ENCODE measurements at places on chromosomes 5 and 9.

GRCh38 chr9:1303932-1304331 lies 253.8 kb downstream of the DMRT2 start:
- DNase-seq: no peak

DNA sequence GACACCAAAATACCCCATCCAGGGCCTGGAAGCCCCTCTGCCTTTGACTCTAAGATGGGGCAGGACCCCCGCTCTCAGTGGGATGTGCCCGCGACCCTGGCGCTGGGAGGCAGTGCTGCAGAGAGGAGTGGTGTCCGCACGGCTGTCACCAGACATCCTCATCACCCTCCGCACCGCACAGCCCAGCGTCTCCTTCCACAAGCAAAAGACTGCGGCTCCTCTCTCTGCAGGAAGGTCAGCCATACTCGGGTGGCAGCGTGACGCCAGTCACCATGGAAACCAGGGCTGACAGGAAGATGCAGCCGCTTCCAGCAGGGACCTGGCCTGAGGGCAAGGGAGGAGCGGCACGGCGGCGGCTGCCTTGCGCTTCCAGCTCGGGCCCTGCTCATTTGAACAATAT lies 17.1 kb upstream of the SLC6A3 start:
- no peak for DNase-seq

DNA sequence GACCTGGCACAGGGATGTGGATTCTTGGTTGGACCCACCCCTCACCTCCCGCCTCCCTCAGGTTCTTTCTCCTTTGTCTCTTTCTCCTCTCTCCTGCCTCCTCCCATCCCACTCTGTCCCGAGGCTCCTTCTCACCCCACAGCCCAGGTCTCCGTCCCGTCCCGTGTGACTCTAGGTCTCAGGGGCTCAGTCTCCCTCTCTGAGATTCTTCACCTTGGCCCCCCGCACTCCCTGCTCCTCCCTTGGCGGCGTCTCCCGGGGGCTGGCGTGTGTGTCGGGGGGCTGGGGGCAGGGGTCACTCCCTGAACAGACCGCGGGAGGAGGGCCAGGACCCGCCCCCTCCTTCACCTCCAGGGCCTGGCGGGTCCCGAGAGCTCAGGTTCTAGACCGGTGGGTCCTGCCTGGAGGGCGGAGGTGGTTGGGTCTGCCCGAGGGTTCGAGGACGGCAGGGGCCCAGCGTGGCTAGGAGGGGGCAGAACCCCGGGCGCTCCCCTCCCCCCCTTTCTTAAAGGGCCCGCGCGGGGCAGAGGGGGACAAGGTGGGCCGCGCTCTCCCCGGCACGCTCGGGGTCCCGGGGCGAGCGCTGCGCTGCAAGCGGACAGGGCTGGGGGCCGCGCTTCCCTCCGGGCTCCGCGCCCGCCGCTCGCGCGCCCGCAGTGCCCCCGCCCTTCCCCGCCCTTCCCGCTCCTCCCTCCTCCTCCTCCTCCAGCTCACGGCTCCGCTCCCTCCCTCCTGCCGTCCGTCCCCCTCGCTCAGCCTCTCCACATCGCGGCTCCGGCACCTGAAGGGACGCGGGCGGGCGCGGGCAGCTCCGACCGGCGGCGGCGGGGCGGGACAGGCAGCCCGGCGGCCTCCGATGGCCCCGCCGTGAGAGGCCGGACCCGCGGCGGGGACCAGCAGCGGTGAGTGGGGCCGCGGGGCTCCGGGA lies at the start of gene PSD2:
PSD2 (plus strand) TSS at position 735 of the 928 bp plus-strand sequence. CDS start 13,633 bp downstream, outside the sequence.
- no peak for DNase-seq

DNA sequence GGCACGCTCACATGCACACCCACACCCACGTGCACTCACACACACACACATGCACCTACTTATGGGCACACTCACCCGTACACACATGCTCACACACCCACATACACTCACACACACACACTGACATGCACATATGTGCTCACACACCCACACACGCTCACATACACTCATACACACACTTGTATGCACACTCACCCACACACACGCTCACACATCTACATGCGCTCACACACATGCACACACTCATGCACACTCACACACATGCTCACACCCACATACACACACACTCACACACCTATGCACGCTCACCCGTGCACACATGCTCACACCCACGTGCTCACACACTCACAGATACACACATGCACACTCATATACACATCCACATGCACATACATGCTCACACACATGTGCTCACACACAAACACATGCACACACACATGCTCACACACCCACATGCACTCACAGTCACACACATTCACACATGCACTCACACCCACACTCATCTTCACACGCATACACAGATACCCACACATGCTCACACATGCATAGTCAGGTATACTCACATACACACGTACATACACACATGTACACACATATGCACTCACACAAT lies 138.3 kb downstream of the OLFM1 start:
- no peak for DNase-seq

DNA sequence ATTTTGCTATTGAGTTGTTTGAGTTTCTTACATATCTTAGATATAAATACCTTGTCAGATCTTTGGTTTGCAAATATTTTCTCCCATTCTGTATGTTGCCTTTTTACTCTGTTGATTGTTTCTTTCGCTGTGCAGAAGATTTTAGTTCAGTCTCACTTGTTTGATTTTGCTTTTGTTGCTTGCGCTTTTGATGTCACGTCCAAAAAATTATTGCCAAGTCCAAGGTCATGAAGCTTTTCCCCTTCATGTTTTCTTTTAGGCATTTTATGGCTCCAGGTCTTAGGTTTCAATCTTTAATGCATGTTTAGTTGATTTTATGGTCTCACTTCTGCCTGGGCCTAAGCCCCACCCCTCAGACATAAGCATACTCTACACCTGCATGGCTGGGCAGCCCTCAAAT lies 131.5 kb upstream of the TNC start:
- DNase-seq: no peak

- DNase-seq: no peak
Observed at GRCh38 chr5:130532786-130533185, 628.5 kb downstream of the CHSY3 start.

GRCh38 chr5:171340491-171340890 lies 31.4 kb downstream of the TLX3 start:
- no peak for DNase-seq

DNA sequence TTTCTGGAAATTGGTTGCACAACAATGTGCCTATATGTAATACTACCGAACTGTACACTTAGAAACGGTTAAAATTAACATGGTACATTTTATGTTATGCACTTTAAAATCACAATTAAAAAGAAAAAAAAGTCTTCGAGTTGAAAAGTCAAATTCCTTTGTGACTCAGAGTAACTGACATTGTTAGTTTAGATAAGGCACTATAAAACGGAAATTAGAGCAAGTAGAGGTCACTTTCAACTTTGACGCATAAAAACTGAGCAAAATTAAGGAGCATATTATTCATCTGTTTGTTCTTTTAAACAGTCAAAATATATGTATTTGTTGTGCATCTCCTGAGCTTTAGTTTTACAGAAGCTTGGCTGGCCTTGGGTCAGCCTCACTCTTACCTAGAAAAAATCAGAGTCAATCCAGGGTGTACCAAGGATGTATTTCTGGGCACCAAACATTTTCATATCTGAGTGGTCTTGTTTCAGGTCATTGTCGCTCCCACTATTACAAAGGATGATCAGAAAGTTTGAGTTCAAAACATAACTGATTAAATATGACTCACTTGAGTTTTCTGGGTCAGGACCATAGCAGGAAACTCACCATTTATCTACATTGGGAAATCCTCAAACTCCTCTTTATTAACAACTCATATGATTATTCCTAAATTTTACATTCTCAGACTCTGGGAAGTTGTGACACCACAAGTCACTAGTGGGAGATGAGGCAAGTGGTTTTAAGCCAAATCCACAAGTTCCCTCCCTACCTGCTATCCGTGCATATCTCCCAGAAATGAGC lies 160.6 kb downstream of the CCDC192 start:
- DNase-seq: no peak

GRCh38 chr5:95728494-95729114 lies 2.5 kb upstream of the RHOBTB3 start:
- DNase-seq: no peak

DNA sequence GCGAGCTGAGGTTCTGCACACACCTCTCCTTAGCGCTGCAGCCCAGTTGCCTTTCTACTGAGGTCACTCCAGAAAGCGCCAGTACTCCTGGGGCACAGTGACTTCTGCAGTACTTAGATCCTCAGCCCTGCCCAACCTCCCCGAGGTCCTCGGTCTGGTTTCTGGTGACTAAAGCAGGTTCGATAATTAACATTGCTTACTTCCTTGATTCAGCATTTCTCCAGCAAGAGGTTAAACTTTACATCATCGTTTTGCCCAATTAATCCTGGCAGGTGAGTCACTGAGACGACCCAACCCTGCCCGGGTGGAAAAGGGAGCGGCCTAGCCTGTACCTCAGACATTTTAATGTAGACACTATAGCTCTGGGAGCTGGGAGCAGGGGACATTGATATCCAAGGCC lies 77.6 kb downstream of the PLAC8L1 start:
- DNase-seq: no peak

DNA sequence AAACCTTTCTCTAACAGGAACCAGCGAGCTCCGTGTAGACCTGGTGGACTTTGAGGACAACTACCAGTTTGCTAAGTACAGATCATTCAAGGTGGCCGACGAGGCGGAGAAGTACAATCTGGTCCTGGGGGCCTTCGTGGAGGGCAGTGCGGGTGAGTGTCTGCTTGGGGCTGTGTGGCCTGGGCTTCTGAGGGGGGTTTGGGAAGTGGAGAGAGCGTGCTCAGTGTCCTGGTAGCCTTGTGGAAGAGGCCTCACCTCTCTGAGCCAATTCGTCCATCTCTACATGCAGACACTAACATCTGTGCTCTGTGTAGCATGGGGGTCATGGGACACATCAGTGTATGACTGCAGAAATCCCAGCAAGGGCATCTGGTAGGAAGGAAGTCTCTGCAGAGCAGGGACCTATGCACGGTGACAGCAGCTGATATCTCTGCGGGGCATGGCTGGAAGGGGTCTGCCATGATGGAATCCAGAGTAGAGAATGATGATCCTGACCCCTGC lies 5.9 kb downstream of the FCN2 start:
- DNase-seq: no peak

GRCh38 chr5:29367176-29367833 lies 1826.2 kb upstream of the CDH6 start:
- no peak for DNase-seq

- DNase-seq: no peak
Observed at GRCh38 chr9:81499021-81499454, 190.3 kb downstream of the TLE1 start.

DNA sequence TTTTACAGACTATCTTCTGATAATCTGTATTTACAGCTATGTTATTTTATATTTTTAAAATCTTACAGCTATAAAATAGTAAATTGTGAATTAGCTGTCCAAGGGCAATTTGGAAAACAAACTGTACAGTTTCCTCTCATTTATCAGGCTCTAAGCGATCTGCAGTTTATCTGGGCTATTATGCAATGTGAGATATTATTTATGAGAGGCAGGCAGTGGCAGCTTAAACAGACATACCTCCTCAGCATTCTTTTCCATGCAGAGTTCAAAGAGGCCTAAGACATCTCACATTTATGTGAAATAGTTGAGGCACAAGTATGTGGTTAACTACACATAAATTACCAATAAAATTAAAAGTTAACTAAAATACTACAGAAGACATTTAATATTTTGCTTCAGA lies 10.2 kb downstream of the NIPSNAP3B start:
- DNase-seq: no peak

- DNase-seq: no peak
Observed at GRCh38 chr9:91930475-91930874, 19.6 kb downstream of the ROR2 start.

GRCh38 chr5:143316844-143317631 lies 86.4 kb downstream of the NR3C1 start:
- DNase-seq: no peak

GRCh38 chr5:77366717-77367500 lies 125.2 kb downstream of the WDR41 start:
- DNase-seq: no peak

- DNase-seq: no peak
Observed at GRCh38 chr5:169944922-169945680, 35.2 kb downstream of the INSYN2B start.

GRCh38 chr9:13491493-13492424 lies 212.3 kb upstream of the MPDZ start:
- DNase-seq: no peak

Data from activated T-helper 1 cell treated with Interleukin-2 at 50 U/mL for 16 hours (primary cell).